Mesendoderm (in vitro differentiated cells): ENCODE measurements at places on chromosomes 13 and 19.

GRCh38 chr19:51082611-51083010 is at the start of gene KLK14:
TSS of gene KLK14 (minus strand) at chr19:51082887. CDS start at chr19:51082614, 273 bp downstream.
- no peak for DNase-seq

DNA sequence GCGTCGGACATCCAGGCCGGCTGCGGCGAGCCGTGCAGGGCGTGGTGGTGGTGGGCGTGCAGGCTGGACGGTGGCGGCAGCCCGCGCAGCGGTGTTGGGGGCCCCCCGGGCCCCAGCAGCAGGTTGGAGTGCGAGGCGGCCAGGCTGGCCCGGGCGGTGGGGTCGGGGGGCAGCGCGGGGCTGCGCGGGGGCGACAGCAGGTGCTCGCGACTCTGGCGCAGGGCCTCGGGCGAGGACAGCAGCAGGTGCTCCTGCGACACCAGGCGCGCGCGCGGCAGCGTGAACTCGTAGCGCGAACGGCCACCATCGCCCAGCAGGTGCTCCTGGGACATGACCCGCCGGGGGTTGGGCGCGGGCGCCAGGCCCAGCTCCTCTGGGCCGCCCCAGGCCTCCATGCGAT is 9.8 kb downstream of the SHISA7 start:
- no peak for DNase-seq

DNA sequence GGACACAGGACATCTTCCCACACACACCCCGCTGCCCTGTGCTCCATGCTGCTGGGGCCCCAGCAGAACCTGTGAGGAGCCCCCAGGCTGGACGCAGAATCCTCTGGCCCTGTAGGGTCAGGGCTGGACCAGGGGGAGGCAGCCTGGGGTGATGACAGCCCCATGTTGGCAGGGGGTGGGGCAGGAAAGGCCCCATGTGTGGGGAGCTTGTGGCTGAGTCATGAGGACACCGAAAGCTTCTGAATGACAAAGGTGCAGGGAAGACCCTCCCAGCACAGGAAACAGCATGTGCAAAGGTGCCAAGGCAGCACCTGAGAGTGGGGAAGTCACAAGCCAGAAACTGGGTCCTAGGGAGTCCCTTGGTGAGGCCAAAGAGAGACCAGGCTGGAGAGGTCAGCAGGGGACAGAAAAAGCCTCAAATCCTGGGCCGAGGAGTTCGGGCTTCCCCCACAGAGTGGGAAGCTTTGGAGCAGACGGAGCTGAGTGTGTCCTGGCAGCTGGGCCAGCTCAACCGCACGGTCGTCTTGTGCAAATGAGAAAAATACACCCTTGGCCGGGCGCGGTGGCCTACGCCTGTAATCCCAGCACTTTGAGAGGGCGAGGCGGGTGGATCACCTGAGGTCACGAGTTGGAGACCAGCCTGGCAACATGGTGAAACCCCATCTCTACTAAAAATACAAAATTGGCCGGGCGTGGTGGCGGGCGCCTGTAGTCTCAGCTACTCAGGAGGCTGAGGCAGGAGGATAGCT is 17.5 kb downstream of the ATP8B3 start:
- DNase-seq = peak; percentile 46

DNA sequence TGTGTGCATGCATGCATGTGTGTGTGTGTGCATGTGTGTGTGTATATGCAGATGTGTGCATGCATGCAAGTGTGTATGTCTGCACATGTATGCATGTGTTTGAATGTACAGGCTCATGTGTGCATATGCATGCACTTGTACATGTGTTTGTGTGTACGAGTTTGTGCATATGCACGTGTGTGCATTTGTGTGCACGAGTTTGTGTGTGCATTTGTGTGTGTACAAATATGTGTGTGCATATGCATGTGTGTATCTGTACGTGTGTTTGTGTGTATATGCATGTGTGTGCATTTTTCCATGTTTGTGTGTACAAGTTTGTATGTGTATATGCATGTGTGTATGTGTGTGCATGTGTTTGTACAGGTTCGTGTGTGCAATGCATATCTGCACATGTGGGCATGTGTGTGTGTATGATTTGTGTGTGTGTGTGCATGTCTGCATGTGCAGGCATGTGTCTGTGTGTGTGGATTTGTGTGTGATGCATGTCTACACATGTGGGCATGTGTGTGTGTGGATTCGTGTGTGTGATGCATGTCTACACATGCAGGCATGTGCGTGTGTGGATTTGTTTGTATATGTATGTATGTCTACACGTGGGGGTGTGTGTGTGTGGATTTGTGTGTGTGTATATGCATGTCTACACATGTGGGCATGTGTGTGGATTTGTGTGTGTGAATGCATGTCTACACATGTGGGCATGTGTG is 57.1 kb downstream of the F2RL3 start:
- no peak for DNase-seq

GRCh38 chr13:110266983-110267382 is 40.0 kb downstream of the COL4A1 start:
- DNase-seq = peak; percentile 64

- no peak for DNase-seq
Observed at GRCh38 chr13:40187841-40188591, 478.4 kb downstream of the FOXO1 start.

DNA sequence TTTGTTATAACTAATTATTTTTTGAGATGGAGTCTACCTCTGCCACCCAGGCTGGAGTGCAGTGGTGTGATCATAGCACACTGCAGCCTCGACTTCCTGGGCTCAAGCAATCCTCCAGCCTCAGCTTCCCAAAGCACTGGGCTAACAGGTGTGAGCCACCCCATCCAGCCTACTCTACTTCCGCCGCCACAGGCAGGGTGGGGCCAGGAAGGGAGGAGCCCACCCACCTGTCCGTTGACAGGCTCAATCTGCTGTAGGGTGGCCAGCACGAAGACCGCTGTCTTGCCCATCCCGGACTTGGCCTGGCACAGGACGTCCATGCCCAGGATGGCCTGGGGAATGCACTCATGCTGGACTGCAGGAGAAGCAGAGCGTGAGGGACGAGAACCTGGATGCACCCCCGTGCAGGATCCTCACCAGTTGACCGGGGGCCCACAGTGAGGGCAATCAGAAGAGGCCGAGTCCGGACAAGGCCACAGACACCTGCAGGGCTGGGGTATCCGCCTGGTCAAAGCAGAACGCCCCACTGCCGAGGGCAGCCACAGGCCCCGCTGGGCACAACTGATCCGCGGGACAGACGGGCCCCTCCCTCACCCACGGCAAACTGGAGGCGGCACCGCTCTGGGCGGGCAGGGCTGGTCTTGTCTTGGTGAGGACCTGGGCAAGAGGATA is 6.7 kb downstream of the DDX39A start:
- DNase-seq = no peak

- peak; percentile 77 for DNase-seq
Observed at GRCh38 chr19:35828692-35829301, 16.2 kb upstream of the PRODH2 start.

DNA sequence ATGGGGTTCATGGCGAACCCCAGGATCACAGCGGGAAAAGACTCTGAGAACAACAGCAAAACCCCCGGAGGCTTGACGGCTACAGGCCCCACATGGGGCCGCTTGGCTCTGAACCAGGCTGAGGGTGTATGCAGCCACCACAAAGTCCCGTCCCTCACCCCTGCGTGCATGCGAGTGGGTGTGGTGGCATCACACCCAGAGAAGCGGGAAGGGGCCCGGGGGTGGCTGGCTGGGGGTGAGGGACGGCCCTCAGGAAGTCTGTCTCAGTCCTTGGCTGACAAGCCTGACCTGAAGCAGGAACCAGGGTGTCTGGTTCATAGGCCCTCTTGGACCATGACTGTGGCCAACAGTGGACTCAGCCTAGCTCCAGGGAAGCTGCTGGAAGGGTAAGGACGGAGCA is 34.2 kb downstream of the CEBPG start:
- no peak for DNase-seq

- peak; percentile 80 for DNase-seq
Observed at GRCh38 chr19:737591-738093, 13.3 kb upstream of the MISP start.

DNA sequence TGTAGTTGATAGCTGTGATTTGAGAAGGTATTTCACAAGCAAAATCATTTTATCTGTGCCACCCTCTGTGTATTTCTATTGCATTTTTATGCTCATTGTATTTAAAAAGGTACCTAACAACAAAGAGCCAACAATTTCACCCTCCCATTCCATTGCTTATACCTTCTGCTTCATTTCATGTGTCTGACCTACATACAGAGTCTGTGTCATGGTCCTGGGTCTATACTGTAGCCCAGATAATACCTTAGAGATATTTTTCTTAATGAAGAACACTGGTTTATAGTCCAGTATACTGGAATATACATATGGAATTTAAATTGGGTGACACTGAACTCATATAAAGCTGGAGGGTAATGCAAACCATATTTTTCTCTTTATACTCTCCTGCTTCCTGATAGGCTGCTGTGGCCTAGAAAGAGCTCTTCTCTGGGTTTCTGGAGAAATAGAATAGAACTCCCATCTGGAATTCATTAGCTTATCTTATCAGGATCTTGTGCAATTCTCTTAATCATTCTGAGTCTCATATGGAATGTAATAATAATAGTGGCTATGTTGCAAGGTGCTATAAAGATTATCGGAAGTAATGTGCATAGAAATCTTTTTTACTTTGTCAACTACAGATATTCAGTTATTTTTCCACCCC is 31.8 kb upstream of the SPART start:
- no peak for DNase-seq

DNA sequence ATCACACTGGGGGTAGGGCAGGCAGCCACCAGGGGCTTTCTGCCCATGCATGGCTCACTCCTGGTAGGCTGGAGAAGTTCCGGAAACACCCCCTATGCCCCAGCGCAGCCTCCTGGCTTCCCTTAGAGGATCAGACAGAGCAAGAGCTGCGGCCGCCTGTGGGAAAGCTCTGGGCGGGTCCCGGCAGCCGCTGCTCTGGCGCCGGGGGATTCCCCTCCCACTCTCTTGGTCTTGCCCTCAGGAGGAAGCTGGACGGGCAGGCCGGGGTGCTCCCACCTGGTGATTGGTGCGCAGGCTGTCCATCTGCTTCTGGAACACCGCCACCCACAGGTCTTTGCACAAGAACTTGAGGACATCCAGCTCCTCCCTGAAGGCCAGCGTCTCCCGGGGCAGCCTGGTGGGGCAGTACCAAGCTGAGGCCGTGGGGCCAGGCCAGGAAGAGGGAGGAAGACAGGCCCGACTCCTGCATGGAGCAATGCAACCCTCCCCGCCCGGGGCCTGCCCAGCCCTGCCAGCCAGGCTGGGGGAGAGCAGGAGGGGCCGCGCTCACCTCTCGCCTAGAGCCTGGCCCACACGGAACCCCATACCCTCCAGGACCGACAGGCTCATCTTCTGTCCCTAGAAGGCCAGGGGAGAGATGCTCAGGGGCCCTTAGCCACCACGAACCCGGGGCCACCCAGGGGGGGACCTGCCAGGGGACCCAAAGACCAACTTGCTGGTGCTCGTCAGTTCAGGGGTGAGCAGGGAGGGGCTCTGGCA is 4.0 kb upstream of the NKPD1 start:
- peak; percentile 87 for DNase-seq

DNA sequence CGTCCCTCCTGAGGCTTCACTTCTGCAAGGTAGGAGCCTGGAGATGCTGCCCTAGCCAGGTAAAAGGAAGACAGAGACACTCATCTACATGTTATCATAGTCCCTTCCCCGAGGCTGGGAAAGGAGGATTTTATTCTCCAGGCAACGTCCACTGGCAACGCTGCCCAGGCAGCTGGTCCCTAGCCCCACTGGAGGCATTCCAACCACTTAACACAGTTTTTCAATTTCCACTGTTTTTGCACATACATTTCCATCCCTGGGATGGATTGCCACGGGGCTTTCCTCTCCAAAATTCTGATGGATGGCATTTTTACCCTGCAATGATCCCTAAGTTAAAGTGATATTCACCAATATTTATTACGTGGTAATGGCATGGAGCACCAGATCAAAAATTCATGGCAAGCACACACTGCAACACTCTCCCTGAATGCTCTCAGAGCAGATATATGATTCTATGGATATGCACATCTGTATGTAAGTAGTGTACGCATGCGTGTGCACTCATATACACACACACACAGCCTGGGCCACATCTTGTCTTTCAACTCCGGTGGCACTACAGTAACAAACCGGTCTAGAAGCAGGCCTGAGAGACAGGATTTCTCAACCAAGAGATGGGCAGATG is 322.3 kb upstream of the TSHZ3 start:
- no peak for DNase-seq

- no peak for DNase-seq
Observed at GRCh38 chr19:46141421-46141820, 6.6 kb upstream of the IGFL2 start.

DNA sequence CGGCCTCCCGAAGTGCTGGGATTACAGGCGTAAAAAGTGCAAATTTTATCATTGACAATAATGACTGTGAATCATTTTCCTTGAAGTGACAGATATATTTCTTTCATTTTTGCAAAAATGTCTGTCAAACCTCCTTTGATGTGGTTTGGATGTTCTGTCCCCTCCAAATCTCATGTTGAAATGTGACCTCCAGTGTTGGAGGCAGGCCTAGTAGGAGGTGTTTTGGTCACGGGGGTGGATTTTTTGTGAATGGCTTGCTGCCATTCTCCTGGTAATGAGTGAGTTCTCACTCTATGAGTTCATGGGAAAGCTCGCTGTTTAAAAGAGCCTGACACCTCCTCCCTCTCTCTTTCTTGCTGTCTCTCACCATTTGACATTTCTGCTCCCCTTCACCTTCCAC is 5.5 kb upstream of the SLC1A6 start:
- DNase-seq = no peak

DNA sequence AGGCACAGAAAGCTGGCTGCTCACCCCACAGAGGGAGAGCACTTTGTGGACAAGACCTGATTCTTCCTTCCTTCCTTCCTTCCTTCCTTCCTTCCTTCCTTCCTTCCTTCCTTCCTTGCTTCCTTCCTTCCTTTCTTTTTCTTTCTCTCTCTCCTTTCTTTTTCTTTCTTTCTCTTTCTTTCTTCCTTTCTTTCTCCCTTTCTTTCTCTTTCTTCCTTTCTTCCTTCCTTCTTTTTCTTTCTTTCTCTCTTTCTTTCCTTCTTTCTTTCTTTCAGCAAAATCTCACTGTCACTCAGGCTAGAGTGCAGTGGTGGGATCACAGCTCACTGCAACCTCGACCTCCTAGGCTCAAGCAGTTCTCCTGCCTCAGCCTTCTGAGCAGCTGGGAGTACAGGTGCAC is 263.9 kb downstream of the UQCRFS1 start:
- no peak for DNase-seq

DNA sequence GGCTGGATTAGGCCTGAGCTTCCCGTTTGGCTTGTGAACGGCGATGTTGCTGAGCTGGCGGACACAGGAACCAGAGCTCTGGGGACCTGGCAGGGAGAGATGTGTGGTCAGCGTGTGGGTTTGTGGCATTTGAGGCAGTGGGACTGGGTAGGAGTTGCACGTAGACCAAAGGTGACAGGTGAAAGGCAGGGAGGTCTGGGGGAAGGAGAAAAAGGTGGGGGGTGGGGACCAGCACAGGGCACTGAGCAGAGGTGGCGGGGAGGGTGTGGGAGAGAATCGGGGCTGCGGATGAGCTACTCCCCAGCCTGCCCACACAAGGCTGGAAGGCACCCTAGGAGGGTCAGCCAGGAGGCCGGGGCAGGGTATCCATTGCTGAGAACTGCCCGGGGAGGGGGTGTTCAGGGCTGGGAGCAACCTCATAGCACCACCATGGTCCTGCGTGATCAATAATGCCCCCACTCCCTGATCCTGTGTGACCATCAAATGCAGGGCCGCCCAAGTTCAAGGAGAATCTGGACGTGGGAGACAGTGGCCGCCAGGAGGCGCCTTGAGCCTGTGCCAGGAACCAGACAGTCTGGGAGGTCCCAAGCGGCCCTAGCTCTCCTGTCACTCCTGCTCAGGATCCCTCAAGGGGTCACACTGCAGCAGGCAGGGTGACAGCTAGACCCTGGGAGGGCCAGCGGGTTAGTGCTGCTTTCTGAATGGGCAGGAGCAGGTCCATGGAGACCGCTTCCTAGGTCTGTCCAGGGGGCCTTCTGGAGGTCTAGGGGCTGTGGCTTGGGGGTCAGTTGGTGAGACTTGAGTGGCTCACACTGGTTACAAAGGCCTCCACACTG is 12.8 kb upstream of the SELENOW start:
- DNase-seq = peak; percentile 88
